NCI-H1105 (cell line): ENCODE measurements at places on chromosomes 13 and 19.

GRCh38 chr19:43152214-43152613, 34.1 kb downstream of the PSG5 start:
- no peak for DNase-seq

DNA sequence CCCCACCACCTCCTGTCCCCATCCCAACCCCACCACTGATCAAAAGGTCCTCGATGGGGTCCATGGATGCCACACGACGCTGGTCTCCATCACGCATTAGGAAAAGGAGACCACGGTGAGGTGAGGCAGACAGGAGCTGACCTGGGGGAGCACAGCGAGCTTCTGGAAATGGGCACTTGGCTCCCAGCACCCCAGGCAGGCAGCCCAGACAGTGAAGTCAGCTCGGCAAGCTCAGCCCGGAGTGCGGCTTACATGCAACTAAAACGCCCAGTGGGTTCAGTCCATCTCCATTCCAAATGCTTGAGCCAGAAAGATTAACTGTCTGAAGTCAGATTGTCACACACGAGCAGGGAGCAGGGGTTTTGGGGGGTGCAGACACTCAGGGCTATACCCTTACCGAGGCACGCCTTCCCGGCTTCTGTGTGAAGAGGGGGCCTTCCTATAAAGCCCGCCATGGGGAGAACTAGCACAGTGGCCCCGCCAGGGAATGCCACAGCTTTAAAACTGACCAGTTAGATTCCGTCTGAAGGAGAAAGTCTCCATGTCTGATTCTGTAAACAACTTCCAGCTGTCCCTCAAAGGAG, 79.4 kb downstream of the SPACA7 start:
- DNase-seq: no peak

GRCh38 chr19:38736036-38736412, 8.2 kb downstream of the CAPN12 start:
- no peak for DNase-seq

GRCh38 chr13:31947105-31947504, 84.5 kb upstream of the FRY start:
- DNase-seq: no peak

DNA sequence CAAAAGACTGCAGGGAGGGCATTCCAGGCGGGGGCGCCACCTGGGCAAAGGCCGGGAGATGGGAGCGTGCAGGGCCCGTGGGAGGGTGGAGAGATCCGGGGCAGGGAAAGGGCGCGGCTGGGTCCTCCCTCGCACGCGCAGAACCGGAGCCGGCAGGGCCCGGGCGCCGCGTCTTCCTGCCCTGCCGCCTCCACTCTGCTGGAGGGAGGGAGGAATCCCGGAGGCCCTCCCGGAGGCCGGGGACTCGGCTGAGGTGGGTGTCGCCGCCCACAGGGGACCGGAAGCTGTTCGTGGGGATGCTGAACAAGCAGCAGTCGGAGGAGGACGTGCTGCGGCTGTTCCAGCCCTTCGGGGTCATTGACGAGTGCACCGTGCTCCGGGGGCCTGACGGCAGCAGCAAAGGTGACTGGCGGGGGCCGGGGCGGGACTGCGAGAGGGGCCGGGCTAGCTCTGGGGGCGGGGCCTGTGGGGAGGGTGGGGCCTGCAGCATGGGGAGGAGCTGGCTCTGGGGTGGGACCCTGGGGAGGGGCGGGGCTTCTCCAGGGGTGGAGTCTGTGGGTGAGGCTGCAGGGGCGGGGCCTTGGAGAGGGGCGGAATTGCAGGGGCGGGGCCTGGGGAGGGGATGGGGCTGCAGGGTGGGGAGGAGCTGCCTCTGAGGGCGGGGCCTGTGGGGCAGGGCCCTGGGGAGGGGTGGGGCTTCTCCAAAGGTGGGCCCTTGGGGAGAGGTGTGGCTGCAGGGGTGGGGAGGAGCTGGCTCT, 51.3 kb downstream of the CELF5 start:
- peak; percentile 90 for DNase-seq

- no peak for DNase-seq
Measured at GRCh38 chr19:2477732-2478191, 1.8 kb downstream of the GADD45B start.

DNA sequence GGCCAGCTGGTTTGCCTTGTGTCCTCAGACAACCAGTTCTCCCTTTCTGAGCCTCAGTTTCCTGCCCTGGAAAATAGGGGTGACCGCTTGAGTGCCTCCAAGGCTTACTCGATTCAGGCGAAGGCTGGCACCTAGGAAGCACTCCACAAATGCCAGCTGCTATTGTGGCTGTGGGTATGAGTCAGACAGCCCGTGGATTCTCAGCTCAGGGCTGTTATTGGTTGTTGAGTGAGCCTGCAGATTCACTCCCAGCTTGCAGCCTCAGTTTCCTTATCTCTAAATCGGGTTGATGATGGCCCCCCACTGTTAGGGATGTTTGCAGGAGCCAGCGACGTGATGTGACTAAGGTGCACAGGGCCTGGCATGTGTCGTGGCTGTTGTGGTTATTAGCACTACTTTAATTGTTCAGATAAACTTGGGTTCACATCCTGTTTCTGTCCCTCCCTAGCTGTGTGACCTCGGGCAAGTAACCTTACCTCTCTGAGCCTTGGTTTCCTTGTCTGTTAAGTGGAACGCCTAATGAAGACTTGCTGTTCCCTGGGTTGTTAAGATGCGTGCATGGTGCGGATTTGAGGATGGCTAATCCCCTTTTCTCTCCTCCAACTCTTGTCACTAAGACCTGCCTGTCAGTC, 2.4 kb downstream of the MARK4 start:
- no peak for DNase-seq

- DNase-seq: no peak
Measured at GRCh38 chr19:35294859-35295791, 3.2 kb downstream of the MAG start.

- DNase-seq: no peak
Measured at GRCh38 chr19:55098716-55099556, 18.5 kb downstream of the PPP1R12C start.

DNA sequence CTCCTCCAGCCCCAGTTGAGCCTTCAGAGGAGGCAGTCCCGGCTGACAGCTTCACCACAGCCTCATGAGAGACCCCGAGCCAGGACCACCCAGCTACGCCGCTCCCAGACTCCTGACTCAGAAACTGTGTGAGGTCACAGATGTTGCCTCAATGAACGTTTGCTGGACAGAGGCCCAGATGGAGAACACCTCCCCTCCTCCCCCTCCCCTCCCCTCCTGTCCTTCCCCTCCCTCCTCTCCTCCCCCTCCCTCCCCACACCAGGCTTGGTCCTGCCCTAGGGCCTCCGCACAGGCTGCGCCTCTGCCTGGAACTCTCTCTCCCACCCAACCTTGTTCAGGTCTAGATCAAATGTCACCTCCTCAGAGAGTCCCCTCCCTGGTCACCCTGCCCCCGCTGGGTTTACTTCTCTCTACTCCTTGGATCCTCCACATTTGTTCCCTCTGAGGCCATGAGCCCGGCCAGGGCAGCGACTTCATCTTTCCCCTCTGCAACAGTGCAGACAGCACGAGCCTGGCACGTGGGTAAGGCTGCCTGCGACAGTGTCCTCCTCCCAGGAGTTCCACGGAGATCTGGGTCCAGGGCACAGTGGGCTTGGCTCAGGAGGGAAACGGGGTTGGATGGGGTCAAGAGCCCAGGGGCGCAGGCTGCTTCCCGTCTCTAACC, 17.4 kb downstream of the PIP5K1C start:
- DNase-seq: no peak

DNA sequence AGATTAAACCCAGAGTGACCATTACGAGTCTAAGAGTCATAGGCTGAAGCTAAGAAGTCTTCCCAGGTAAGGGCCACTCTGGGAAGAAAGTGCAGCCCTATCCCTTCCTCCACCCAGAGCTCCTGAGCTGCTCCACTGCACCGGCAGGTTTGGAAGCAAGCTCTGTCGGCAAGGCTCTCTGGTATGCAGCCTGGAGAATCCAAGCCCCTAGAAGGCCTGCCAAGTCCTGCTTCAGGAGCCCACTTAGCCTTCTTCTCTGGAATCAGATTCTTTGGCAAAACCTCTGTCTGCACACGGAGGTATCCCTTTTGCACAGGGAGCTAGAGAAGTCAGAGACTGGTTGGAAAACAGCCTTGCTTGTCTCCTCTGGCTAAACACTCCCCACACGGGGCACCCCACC, 58.5 kb downstream of the CEBPG start:
- DNase-seq: no peak

- no peak for DNase-seq
Measured at GRCh38 chr19:46950526-46951170, 69.0 kb upstream of the NPAS1 start.

DNA sequence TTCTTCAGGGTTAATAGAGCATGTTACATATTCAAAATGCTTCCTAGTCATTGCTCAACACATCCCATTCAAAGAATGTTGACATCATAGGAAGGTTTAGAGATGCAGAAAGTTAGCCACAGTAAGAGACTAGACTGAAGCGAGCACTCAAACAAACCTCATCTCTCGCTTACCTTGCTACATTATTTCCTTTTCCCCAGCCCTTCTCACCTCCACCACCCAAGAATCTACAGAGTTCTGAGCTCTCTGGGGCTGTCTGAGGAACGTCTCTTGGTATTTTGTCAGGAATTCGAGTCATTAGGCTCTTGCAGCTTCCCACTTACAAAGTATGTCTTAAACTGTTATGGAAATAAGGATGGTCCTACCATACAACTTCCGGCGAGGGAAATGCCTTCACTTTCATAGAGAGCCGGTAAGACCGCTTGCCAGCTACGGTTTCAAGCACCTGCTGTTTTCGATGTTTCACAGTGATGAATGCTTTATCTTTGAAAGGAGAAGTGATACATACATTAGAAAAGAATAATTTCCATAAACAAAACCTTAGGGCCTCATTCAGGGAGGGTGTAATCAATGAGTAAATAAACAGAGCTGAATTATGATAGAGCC, 65.1 kb downstream of the FLT1 start:
- DNase-seq: no peak

DNA sequence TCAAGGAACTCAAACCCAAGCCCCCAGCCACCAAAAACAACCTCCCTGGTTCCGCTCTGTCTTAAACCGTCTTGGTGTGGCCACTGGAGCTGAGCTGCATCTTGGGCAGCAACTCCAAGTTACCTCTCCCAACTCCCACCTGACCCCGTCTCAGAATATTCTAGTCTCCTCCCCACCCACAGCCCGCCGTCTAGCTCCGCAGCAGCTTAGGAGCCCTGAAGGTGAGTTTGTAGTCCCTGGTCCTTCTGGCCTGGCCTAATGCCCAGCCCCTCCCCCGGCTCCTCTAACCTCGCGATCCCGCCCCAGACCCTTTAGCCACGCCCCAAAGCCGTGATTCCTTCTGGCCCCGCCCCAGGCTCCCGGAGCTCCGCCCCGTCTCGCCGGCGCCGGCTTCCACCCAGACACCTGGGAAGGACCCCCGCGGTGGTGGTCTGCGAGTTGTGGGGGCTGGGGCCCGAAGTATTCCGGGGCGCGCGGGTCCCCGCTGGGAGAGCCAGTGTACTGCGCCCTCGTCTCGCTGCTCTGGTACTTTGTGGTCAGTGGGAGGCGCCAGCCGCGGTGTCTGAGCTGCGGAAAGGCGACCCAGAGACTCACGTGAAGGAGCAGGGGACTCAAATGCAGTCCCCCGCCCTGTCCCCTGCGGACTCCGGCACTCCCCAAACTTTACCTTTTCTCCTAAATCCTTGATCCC, 2.5 kb upstream of the LHB start:
- DNase-seq: peak; percentile 65

- DNase-seq: no peak
Measured at GRCh38 chr19:1313695-1314613, 28.3 kb downstream of the EFNA2 start.

- DNase-seq: no peak
Measured at GRCh38 chr19:38139122-38139521, 84.9 kb downstream of the DPF1 start.

GRCh38 chr19:46733690-46734292, 12.1 kb upstream of the FKRP start:
- no peak for DNase-seq

DNA sequence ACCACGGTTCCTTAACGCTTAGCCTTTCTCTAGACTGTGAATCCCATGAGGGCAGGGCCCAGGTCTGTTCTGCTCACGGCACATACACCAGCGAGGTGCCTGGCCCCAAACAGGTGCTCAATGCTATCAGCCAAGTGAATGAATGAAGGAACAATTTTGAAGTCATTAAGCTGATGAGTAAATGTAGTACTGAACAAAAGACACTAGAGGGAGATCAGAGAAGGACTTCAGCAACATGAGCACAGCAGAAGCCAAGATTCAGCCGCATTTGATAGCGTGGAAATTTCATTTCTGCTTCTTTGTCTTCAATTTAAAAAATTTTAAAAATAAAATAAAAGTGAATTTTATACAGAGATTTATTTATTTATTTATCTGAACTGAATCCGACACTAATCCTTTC, 20.1 kb upstream of the MYO16 start:
- no peak for DNase-seq

- peak; percentile 35 for DNase-seq
Measured at GRCh38 chr13:113152984-113153809, 5.3 kb upstream of the PROZ start.

DNA sequence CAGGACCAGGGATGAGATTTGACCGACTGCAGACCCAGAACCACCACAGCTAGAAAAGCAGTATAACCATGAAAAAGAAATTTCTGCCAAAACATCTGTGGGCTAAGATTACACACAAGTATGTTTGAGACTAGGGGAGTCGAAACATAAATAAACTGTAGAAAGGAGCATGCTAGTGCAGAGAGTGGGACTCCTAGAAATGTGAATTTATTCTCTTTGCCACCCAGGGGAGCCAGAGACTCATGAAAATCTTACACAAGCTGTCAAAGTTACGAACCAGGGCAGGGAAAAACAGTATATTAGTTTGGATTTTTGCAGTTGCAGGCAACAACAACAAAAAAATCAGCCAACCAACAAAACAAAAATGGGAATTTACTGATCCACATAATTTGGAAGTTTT, 12.3 kb upstream of the HSPH1 start:
- no peak for DNase-seq

DNA sequence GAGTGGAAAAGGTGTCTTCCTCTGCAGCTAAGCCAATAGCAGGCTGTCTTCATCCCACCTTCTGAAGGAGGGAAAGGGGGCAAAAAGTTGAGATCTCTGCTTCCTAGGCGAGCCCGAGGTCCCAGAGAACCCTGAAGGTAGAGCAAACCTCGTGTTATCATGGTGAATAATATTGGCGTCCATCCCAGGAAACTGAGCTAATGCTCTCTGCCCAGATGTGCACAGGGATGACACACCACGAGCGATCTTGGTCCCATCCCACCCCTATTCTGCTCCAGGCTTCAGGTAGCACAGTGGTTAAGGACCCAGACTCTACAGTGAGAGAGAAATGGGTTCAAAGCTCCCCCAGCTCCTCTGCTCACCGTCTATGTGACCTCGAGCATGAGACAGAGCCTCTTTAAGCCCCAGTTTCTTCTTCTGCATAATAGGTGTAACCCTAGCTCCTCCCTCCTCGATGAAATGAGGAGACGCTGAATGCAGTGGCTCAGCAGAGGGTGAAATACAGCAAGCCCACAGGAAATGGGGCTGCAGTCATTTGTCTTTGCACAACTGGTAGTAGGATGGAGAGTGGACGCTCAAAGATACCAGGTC, 9.9 kb upstream of the CEACAM20 start:
- no peak for DNase-seq

- no peak for DNase-seq
Measured at GRCh38 chr19:46863818-46864629, 3.2 kb downstream of the ARHGAP35 start.
